ENCODE measurements at places on chromosomes 2 and 18. TPM values are rescaled to one million over a fixed set of nuclear protein-coding genes. Genes with fewer than 3 reads are reported as not detected.

The EVX2 gene
- total RNA-seq, result not detected

The C1GALT1C1L gene
- total RNA-seq, result not detected

The CYP26B1 gene
- total RNA-seq, result not detected

The ACMSD gene
- total RNA-seq, result not detected

The PRKAG3 gene
- total RNA-seq, result not detected

DNA sequence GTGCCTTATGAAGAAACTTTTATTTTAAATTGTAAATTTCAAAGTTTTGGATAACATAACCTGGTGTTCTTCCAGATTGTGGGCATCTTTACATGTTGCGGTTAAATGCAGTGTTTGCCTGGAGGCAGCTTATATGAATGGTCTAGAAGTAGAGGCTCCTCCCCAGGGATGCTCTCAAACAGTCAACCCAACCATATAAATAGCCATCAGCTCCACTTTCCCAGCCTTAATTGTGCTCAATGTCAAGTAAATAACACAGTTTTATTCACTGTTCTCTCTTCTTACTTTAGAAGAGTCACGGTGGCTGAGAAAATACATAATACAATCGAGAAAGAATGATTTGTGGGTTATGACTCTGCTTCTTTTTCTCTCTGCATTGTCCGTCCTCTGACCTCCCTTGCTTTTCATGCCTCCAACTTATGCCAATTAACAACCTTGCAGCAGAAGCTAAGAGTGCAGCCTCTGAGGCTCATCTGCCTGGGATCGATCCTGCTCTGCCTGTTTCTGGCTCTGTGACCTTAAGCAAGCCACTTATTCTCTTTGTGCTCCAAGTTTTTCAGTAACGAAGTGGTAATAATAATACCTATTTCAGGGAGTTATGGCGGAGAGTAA is 100.3 kb downstream of the DAW1 start:
- DNase-seq, result no peak

DNA sequence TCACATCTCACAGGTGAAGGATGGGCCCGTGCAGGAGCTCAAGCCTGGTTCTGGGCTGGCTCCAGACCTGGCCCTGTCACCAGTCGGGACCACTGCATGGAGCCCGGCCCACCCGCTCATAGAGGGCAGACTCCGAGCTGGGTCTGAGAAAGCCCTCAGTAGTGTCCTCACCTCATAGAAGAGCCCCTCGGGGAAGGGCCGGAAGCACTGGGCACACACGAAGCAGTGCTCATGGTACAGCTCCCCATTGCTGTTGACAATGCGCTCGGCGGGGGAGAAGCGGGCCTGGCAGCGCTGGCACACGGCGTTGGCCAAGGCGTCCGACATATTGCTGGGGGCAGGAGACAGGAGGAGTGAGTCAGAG is 11.3 kb downstream of the GPR17 start:
- DNase-seq, result no peak

DNA sequence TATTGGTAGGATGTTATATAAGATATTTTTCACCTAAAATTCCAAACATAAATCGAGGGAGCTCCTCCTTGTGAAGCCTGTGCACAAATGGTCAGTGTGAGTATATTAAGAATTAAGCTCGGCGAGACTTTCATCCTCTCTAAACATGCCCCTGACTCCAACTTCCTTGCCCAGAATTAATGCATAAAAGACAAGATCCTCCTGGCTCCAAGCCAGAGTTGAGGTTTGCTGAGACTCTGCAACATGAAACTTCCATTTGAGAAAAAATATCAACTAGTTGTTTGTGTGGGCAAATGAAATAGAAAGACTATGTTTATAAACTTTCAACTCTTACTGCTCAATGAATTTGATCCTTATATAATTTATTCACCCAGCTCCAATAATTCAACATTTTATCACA is 68.1 kb downstream of the CCDC178 start:
- DNase-seq, result no peak

GRCh38 chr18:26536032-26536431 is 12.3 kb downstream of the KCTD1 start:
- DNase-seq, result no peak

- no peak for DNase-seq
These were observed 2.0 kb downstream of the IGFBP2 start for GRCh38 chr2:216635171-216635570.
